ENCODE measurements at places on chromosomes 2 and 18.

GRCh38 chr2:204255071-204255470, 290.2 kb upstream of the PARD3B start:
- DNase-seq = no peak

DNA sequence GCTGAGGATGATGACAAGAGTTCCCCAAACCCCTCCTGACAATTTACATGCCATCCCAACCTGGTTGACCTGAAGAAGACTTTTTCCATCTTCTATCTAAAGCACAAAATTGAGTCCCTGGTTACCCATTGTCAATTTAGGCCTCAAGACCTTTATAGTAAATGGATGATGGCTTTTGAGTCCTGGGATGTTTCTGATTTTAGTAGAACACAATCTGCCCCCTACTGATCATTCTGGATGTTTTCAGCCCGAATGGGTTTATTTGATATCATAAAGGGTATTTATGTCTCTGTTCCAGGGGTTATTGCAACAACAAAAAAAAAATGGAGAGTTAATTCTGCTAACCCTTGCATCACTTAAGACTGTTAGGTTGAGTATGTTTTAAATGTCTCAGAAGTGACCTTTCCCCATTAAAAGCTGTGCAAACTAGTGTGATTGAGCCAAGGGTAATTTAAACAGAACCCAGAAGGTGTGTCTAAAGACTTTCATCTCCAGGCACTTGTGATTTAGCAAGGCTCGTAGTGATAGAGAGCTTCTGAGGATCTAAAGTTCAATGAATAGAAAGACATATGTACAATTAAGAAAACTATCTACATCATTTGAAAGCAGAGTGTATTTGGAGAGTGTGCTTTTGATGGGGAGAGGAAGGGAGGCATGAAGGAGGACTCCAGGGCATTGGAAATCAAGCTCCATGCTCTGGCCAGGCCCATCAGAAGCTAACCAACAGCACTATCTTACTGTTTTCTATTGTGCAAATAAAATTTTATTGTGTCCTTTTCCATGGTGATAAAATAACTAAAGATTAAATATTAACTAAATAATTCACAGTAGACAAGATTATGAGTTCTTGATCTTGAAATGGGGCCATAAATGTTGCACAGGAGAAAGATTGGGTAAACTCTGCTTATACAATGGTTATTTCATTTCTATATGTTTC, 96.6 kb upstream of the NOSTRIN start:
- no peak for DNase-seq

DNA sequence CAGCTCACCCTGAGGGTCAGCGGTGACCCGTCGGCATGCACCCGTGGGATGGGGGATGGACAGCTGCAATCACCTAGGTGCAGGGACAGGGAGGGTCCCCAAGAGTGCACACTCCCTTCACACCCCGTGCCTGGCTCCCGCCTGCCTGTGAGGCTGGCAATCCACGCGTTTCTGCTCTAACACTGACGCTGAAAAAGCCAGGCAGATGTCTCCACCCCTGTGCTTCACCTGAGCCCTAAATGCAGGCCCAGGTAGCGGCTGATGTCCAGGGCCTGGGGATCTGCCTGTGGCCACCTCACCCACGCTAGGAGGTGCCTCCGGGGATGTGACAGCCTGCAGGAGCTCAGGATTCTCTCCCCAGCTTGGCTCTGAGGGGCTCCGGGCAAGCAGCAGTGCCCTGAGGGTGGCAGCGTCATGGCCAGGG, 212.0 kb upstream of the SALL3 start:
- no peak for DNase-seq

GRCh38 chr2:14219306-14219705, 413.2 kb upstream of the LRATD1 start:
- DNase-seq = no peak

DNA sequence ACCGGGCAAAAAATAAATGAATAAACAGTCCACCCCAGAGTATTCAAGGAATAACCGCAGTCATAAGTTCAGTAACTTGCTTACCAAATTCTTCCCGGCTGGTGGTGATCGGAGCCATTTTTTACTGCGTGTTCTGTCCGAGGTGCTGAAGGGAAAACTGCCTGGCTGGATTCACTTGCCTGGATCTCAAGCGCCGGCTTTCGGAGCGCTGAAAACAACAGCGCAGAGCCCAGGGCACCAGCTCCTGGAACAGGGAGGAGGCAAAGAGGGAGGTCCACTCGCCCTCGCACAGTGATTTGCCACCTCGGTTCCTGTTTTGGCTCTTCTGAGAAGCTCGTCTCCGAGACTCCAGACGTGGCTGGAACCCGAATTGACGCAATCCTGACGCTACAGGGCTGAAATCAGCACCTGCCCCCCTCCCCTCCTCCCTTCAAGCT, at the start of gene SYT4:
SYT4 (minus strand) TSS at position 327 of the 437 bp plus-strand sequence; CDS start at position 118, 209 bp downstream.
- DNase-seq = no peak

DNA sequence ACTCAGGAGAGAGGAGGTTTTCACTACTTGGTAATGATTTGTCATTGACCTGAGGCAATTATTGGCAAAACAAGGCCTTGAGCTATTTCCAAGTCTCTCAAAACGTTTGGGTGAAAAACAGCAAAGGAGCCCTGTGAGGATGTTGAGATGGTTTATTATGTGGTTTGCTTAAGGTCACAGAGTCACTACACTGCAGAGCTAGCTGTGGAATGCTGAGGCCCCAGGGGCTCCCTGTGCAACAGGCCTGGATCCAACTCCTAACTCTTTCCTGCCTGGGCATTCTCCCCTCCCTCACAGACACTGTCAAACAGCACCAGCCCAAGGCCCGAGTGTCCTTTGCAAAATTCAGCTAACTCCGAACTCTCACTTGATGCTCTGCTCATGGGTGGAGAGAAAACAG, 754.6 kb upstream of the SOX11 start:
- no peak for DNase-seq

DNA sequence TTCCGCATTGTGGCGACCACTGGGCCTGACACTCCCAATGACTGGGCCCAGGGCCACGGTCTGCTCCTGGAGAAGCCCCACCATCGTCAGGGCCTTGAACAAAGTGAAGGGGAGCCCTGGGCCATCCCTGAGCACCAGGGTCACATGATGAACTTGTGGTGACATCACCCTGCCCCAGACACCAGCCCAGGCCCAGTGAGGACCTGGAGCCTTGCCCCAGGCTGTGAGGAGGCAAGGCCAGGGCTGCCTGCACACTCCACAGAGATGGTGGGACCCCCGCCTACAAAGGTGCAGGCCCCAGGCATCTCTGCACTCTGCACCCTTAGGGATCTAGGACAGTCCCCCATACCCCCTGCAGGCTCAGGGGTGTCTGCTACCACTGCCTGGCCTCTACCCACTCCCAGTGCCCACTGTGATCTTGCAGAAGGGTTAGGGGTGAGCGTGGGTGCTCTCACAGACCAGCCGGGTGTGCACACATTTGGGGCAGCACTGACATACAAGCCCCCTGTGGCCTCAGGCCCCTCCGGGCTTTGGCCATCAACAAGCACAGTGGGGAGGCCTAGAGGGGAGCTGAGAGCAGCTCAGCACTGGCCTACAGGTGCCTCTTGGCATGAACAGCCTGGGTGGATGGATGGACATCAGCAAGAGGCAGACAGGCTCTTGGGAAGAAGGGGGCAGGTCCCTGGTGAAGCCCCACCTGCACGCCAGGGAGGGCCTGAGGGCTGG, 624.0 kb upstream of the LRRTM4 start:
- no peak for DNase-seq

GRCh38 chr2:121192576-121192975, 92.4 kb downstream of the TFCP2L1 start:
- DNase-seq = no peak

DNA sequence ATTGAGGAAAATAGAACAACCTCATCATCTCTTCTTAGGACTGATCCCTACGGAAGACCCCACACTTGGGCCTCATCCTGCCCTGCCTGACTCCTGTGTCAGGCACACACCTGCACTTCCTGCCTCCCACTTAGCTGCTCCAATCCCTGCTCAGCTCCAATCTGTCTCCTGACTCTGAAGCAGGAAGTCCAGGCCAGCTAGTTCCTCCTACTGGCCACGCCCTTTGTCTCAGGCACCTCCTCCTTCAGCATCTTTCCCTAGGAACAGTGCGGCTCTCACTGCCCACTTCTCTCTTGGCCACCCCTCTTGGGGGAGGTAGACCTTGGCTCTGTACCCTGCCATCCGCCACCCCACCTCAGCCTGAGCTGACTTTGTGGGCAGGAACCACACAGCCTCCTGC, 135.8 kb downstream of the CELF4 start:
- no peak for DNase-seq

DNA sequence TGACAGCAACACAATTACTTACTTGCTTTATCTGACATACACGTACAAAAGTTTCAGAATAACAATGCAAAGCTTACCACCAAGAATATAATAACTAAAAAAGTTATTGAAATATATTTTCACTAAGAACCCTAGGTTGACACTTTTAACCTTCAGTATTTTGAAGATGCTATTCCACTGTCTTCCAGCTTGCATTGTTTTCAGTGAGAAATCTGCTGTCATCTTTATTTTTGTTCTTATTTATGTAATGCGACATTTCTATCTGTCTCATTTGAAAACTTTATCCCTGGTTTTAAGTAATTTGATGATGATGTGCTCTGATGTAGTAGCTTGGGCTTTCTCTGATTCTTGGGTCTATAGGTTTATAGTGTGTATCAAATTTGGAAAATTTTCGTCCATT, 165.0 kb upstream of the SMIM21 start:
- no peak for DNase-seq

DNA sequence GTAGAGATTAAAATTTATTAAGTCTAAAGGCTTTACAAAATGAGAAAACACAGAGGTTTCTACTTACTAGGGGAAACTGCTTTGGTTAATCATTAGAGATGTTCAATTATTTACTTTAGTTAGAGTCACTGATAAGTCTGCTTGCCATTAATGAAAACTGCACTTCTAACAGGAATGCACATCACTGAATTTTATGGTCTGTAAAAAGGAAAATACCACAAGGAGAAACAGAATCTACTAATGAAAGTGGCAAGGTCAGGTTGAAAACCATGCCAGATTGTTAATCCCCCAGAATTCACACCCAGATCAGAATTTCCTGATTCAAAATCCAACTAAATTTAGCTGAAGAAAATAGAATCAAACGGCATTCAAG, 90.5 kb upstream of the GRB14 start:
- DNase-seq = no peak

- no peak for DNase-seq
These were observed 191.2 kb upstream of the ZEB2 start for GRCh38 chr2:144711084-144711483.

- no peak for DNase-seq
These were observed 49.1 kb downstream of the FASTKD2 start for GRCh38 chr2:206814498-206814897.

- no peak for DNase-seq
These were observed 131.8 kb upstream of the TTC39C start for GRCh38 chr18:23882616-23883276.

DNA sequence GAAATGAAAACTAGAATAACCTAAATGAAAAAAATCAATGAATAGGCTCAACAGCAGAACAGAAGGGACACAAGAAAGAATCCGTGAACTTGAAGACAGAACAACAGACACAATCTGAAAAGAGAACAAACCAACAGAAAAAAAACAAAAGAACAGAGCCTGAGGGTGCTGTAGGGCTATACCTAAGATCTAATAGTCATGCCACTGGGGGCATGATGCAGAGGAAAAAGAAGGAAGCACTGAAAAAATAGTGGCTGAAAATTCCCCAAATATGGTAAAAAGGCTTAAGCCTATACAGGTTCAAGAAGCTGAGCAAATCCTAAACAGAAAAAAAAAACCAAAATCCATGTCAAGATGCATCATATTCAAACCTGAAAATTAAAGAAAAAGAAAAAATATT, 50.3 kb downstream of the KANSL3 start:
- no peak for DNase-seq

DNA sequence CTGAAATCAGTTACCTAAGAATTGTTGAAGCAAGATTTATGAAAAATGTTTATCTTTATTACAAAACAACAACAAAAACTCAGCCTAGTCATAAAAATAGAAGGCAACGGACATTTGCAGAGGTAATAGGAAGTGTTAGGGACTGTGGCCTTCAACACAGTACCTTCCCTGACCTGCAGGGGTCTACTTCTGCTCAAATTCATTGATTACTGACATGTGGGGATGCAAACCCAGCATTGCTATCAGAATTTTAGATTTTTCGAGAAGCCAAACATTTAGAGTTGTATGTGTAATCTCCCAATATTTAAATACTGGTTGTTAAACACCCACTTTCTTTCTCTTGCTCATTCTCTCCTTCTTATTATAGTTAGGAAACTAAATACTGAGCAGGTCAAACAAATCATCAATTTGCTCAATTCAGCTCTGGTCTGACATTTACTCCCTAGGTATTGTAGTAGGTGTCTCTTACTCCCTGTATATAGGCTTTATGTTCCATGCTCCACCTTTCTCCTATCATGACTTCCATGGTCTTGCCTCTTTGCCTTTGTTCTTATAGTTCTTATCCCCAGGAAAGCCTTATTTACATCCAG, 198.5 kb downstream of the UBE2E3 start:
- DNase-seq = no peak

DNA sequence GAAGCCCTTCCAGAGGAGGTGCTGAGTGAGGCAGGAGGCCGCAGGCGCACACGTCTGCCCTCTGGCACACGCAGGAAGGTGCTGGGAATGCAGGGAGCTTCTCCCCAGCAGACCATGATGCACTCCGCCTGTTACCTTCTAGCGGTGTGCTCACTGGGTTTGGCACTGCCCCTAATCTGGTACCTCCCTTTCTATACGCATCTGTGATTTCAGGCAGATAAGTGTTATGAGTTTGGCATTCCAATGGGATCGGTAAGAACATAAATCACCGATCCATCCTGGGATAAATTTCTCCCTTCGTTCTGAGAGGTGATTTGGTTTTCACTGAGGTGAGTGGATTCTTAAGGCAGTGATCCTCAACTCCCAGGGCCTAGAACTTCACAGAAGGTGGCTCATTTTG, 34.6 kb downstream of the ODC1 start:
- no peak for DNase-seq

DNA sequence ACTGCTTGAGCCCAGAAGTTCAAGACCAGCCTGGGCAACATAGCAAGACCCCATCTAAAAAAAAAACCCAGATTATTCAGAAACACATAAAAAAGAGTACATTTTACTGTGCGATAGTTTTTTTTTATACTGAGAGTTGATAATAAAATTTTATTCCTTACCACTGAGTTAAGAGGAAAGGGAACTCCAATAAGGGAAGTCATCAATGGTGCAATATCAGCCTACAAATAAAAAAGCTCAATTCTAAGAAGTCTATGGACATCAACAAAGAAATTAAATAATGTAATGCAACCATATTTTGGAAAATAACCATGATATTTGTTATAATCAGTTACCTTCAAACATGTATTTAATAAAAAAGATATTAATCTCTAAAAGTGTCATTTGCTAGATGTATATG, 46.6 kb downstream of the PIGN start:
- DNase-seq = no peak

GRCh38 chr2:172775319-172775718, 39.7 kb downstream of the RAPGEF4 start:
- DNase-seq = no peak

- no peak for DNase-seq
These were observed 113.7 kb downstream of the SPOPL start for GRCh38 chr2:138615257-138615656.

- no peak for DNase-seq
These were observed 386.2 kb downstream of the SETBP1 start for GRCh38 chr18:45066886-45067285.

- DNase-seq = no peak
These were observed 11.5 kb downstream of the ITGA6 start for GRCh38 chr2:172438741-172439508.

Measured in stimulated activated CD4-positive, alpha-beta T cell treated with anti-CD3 and anti-CD28 coated beads, Interleukin-1b, Interleukin-23, amount 100 ng/mL, for 1 hour (primary cell).